ENCODE measurements at places on chromosomes 6 and 20.

DNA sequence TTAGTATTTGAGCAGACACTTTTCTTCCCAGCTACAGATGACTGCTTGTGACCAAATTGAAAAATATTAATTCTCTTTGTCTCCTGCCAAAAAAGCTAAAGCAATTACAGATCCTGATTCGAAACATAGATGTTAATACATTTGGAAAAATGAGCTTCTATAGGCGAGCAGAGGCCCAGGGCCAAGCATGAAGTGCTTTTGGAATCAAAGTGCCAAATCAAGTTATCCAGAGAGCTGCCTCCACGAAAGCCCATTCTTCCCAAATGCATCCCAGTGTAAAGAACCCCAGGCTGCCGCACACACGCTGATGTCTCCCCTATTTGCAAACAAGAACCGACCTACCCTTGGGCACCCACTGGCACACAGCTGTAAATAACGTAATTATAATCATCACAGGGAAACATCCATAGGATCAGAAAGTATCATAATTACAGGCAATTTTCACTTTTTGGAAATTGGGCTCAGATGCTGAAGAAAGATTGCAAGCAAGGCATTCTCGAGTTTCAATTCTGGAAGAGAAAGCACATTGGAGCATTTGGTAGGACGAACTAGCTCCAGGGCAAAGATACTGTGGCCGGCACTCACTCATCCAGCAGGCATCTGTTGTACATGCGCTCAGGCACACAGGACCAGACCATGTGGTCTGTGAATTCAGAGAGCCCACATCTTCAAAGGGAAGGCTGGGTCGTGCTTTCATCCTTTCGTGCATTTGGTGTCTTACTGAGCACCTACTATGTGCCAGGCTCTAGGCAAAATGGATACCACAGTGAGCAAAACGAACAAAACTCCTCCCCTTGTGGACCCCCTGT, 45.9 kb downstream of the BMP7 start:
- peak; percentile 77 for DNase-seq

DNA sequence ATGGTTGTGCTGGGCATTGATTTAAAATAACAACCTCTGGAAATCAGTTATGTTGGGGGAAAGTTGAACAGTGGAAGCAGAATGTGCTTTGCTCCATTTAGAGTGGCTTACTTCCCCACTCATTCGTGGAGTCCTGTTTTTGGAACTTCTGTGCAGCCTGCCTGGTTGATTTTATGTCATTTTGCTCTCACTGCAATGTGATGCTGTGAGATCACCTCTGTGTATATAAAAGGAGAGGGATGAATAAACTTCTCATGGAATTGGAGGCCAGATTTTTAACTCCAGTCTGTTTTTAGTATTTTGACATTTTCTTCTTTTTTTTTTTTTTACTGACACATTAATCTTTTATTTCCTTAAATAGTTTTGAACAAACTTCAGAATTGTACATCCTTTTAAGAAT, 139.0 kb downstream of the FNDC1 start:
- DNase-seq, result no peak

GRCh38 chr6:54957698-54958097, 111.1 kb downstream of the FAM83B start:
- DNase-seq, result no peak

GRCh38 chr6:124430740-124431318, 531.4 kb upstream of the RNF217 start:
- DNase-seq, result no peak

DNA sequence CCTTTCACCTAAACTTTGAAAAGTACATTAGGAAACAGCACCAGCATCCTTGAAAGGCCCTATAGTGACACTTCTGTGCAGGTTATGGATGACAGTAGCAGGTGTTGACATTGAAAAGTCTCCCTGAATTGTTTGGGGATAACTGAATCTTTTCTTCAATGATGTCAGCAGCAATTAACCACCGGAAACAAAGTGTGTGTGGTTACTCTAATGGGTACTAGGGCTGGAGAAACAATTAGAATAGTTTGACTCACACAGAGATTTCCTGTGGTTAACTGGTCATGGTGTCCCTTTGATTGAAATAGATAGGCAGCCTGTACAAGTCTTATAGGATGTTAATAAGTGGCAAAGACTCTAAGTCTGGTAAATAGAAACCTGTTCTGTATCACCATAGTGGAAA, 189.1 kb downstream of the TBX18 start:
- peak; percentile 83 for DNase-seq

DNA sequence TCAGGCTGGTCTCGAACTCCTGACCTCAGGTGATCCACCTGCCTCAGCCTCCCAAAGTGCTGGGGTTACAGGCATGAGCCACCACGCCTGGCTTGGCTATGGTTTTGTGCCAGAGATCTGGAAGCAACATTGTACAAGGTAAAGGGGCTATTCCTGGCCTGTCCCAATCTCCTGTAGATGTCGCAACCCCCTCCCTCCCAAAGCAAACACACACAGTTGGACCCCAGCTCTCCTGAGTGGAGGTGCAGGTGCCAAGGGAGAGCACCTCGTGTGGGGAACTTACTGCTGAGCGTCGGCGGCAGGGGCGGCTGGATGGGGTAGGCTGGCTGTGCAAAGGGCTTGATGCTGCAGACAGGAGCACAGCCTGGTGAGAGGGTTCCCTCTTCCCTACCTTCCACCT, 8.8 kb downstream of the RPL10A start:
- no peak for DNase-seq

DNA sequence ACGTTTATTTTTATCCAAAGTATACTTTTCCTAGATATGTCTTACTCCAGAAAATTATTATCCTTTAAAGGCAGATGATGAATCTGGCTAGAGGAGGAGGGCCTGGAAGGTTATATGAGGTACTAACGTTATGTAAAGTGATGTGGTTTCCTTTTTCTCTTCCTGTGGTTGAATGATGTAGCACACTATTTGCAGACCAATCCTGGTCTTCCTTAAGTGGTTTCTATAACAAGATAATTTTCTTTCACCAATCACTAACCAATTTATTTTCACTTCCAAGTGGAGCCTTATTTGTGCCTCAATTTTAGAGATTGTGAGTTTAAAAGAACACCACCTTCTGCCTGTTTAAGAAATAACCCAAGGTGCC, 154.6 kb upstream of the SOX4 start:
- DNase-seq, result peak; percentile 13

GRCh38 chr6:121579478-121579877, 144.0 kb downstream of the GJA1 start:
- DNase-seq, result no peak

GRCh38 chr6:132530293-132530974, 7.6 kb upstream of the TAAR9 start:
- DNase-seq, result peak; percentile 81

GRCh38 chr20:10316582-10316981, 98.0 kb downstream of the SNAP25 start:
- DNase-seq, result peak; percentile 45

- no peak for DNase-seq
Observed at GRCh38 chr6:139423971-139424667, 49.7 kb upstream of the CITED2 start.

DNA sequence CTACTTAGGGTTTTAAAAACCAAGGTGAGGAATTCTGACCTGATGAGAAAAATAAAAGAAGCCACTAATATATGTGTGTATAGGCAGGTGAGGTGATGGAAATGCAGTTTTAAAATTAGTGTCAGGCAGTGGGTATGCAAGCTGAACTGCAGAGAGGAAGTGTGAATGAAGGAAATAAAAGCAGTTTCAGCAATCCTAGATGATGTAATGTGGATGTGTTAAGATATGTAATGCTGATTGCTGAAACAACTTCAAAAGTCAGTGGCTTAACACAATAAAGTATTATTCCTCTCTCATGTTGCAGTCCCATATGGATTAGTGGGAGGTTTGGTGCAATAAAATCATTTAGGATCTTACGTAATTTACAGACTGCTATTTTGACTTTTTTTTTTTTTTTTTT, 119.9 kb upstream of the ASCC3 start:
- DNase-seq, result no peak

- peak; percentile 79 for DNase-seq
Observed at GRCh38 chr20:36572701-36573102, 695 bp upstream of the TGIF2 start.
